ENCODE measurements at places on chromosomes 13 and 19.

GRCh38 chr13:80858131-80858530, 517.2 kb upstream of the SPRY2 start:
- DNase-seq, result no peak

DNA sequence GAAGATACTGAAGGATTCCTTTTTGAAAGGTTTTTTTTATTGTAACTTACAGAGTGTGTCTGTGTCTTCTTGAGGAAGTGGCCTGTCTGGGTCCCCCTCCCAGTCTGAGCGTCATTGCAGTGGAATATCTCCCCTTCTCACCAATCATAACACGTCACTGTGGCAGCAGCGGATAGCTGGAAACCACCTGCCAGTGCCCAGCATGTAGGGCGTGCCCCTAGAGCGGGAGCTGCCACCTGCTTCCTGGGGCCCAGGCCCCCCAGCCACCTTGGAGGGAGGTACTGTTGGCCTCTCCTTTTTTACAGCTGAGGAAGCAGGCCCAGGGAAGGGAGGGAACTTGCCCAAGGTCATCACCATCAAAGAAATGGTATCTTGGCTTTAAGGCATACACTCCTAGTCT, 4.6 kb upstream of the DNM2 start:
- no peak for DNase-seq

- DNase-seq, result no peak
These were observed 188.1 kb downstream of the UGGT2 start for GRCh38 chr13:95865080-95865615.

- DNase-seq, result no peak
These were observed 2.2 kb upstream of the RAB11B start for GRCh38 chr19:8387688-8388611.

DNA sequence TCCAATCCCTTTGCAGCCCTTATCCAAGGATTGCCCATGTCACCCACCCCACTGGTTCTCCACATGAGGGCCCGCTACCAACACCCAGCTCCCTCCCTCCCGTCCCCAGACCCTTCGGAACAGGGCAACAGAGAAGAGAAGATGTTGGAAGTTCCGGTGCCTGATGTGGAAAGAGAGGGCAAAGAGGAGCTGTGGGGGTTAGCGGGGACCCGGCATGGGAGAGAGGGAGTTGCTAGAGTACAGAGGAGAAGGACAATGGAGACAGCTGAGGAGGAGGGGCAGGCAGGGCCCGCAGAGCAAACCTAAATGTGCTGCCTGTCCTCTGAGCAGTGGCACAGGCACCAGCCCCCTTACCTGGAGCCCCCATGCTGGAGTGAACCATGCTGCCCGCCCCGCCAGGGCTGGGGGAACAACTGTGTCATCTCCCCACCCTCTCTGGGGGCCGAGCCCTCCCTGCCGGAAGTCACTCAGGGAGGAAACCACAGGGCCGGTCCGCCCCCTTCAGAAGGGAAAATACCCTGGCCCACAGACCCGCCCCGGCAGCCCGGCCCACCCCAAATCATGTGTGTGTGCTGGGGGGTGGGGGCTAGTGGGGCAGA, at the start of gene POU2F2:
TSS of gene POU2F2 (minus strand) at position 417 of the 599 bp plus-strand sequence. CDS start at position 382, 35 bp downstream.
- DNase-seq, result peak; percentile 69

- no peak for DNase-seq
These were observed 148.4 kb downstream of the AKAP11 start for GRCh38 chr13:42420304-42420703.

DNA sequence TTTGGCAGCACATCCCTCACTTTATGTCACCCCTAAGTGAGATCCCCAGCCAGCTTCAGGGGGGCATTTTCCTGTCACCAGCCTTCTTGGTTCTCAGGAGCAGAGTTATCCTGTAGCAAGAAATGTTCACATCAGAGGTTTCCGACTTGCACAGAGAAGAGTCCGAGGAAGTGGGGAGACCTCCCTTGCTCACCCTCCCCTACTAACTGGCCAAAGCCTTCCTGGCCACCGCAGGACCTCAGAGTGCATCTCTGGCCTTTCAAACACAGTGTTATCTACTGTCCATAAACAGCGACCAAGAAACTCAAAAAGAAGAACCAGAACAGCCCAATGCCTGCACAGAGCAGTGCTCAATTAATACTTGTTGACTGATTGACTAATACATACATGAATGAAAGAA, 134.4 kb downstream of the USP12 start:
- no peak for DNase-seq

DNA sequence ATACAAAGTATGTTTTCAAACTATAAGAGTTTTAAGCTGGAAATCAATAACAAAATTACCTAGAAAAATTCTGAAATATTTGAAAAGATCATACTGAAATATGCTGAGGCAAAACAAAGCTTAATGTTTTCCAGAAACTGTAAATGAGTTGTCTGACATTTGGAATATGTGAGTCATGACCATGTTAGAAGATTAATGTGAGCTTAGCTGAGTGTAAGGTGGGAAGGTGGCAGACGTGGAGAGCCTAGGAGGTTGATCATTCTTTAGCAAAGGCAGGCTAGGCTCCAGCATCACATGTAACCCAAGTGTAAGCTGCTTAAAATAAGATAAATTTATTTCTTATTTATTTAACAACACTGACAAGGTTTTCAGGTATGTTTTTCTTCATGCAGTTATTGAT, 2086.1 kb upstream of the PCDH20 start:
- no peak for DNase-seq

DNA sequence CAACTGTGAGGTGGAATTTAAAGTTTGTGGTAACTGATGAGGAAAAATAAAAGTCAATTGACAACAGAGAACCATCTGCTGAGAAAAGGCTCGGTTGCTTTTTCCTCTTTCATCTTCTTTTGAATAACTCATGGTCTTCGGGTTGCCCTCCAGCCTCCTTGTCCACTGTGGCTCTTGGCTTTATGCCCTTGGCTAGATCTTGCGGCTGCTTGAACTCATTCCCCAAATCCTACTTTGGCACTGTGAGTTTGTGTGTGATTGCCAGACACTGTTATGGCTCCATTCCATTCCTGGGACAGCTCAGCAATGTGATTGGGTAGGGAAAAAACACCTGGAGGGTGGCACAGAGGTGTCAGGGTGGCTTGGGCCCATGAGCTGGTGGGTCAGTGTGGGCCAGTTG, 387.4 kb downstream of the DLEU7 start:
- DNase-seq, result no peak

GRCh38 chr13:111027458-111028439, 87.4 kb upstream of the ARHGEF7 start:
- no peak for DNase-seq

DNA sequence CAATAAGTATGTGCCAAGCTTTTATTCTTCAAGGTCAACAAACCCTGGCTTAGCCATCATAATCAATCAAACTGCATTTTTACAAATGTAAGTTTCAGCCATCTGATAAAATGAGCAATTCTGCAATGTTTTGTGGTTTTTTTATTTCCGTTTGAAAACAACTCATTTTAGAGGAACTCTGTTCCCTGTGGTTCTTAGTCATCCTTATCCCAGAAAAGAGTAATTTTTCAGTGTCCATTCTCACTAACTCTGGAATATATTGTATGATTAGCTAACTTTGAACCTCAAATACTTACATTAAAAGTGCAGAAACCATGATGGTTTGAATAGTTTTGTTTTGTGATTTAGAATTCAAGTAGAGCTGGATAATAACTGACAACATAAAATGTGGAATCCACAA, 87.6 kb downstream of the IRS2 start:
- no peak for DNase-seq

GRCh38 chr13:43303033-43303729, 279.8 kb downstream of the DNAJC15 start:
- no peak for DNase-seq

DNA sequence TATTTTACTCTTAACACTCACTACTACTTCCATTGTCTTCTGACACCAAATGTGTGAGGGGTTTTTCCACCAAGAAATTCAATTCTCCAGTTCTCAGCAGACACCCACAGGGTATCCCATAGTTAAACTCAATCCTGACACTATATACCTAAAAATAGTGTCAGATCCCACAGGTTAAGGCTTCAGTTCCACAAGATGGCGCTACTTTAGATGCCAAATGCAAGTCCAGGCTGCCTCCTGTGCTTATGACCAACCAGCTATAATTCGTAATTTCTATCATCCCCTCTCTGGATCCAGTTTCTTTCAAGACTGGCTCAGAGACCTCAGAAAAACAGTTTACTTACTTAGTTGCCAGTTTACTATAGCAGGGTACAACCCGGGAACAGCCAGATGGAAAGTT, 1146.2 kb upstream of the SPRY2 start:
- no peak for DNase-seq

GRCh38 chr13:59946944-59947343, 216.8 kb downstream of the DIAPH3 start:
- DNase-seq, result no peak

DNA sequence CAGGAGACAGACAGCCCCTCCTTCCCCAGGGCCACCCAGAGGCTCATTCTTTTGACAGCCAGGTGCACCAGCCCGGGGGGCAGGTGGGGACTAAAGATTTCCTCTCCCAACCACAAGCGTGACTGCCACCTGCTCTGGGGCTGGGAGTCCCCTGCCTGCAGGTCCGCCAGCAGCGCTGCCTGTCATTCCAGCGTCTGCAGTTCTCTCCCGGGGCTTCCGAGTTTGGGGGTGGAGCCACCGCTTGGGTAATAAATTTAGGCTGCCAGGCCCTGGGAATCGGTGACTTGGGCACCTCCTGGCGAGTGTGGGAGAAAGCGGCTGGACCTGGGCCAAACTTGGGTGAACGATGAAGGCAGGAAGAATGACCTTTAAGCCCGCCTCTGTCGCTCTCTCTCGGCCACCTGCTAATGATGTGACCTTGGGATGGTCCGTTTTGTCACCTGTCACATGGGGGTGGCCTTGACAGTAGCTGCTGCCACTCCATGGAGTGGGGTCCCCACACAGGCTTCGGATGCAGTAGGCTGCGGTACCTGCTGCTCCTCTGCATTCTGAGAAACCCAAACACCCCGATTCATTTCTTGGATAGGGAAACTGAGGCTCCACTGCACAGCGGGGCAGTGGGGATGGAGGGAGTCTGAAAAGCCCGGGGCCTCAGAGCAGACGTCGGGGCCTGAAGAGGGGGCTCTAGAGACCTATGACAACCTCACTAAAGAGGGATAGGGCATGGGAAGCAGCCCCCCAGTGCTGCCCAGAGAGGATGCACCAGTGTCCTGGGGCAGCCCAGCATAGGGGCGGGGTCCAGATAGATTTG, 12.8 kb downstream of the FUT6 start:
- no peak for DNase-seq

GRCh38 chr19:13398780-13399726, 107.2 kb downstream of the CACNA1A start:
- DNase-seq, result no peak

GRCh38 chr19:43784981-43785808, 4.4 kb upstream of the KCNN4 start:
- DNase-seq, result no peak

GRCh38 chr19:29854033-29854432, 42.2 kb downstream of the CCNE1 start:
- no peak for DNase-seq
